ENCODE measurements at places on chromosomes 12 and 14. TPM values are rescaled to one million over a fixed set of nuclear protein-coding genes. Genes with fewer than 3 reads are reported as not detected.

GRCh38 chr12:97912943-97913342 lies 450.3 kb downstream of the RMST start:
- no peak for DNase-seq

The SIX6 gene
- not detected for total RNA-seq

The SRGAP1 gene
- total RNA-seq = 17.5 TPM

The AMIGO2 gene
- total RNA-seq = 2.3 TPM

Data from fibroblast of lung (primary cell).